T-cell (primary cell): ENCODE measurements at places on chromosomes 6 and 20. TPM values are rescaled to one million over a fixed set of nuclear protein-coding genes. Genes with fewer than 3 reads are reported as not detected.

The VSX1 gene
- not detected for total RNA-seq

The SPACA1 gene
- total RNA-seq, result not detected

The BPI gene
- not detected for total RNA-seq

The KCNK15 gene
- total RNA-seq, result not detected

GRCh38 chr6:111780393-111780792, 92.9 kb downstream of the FYN start:
- DNase-seq, result no peak

DNA sequence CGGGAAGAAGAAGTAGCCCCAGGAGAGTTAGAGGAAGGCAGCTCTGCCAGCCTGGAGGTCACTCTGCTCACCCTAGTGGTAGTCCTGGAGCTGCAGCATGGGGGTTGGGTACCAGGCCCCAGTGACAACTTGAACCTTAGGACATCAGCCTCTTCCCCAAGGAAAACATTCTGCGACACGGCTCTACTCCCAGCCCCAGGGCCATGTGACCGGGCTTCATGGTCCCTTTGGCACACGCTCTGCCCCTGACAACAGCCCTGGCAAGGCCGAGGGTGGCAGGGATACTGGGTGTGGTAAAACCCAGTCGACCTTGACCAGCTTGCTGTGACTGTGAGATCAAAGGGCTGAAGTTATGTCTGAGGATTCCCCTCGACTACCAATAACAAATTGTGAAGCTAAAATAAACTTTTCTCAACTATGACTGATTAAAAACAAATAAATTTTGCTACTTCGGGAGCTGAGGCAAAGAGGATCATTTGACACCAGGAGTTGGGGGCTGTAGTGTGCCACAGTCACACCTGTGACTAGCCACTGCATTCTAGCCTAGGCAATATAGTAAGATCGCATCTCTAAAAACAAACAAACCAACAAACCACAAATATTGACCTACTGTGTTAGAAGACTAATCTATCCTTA, 24.4 kb upstream of the ARID1B start:
- no peak for DNase-seq

GRCh38 chr6:101832371-101832770, 438.9 kb downstream of the GRIK2 start:
- no peak for DNase-seq

DNA sequence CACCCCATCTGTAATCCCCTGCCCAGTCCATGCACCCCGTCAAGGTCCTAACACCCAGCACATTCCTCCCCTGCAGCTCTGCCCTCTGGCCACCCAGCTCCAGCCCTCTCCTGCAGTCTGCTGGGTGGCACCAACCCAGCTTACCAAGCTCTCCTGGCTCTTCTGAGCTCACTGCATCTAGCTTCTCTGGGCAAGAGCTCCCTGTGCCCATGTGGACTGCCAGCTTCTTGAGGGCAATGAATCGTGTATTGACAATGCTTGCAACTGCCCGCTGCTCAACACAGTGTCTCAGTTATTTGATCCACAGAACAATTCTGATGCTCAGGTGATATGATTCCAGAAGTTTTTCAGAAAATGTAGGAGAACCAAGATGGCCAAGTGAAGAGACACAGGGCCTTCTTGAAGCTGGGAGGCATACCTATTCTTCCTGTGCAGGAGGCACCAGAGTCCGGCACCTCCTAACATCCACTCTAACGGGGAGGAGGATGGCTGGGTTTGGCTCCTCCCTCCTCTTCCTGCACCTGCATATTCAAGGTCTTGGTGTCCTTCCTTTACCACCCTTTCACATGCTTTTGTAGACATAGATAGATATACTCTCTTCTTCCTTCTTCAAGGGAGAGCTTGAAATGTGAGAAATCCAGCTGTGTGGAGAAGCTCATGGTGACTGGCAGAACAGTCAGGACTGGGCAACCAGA, 85.6 kb downstream of the TRERF1 start:
- no peak for DNase-seq

DNA sequence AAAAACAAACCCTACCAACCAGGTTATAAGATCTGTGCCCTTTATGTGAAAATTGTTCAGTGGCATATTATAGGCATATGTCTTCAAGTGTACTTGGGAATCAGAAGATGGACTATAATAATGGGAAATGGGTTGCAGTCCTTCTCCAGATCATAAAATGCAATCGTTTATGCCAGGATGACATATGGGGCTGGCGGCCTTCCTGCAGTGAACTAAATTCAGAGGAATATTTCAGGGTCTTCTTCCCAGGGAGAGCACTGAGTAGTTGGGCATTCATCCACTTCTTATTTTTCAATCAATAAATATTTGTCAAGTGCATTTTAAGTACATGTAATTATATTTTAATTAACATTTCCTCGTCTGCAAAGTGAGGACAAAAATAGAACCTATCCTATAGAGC, 176.2 kb upstream of the CNR1 start:
- no peak for DNase-seq

DNA sequence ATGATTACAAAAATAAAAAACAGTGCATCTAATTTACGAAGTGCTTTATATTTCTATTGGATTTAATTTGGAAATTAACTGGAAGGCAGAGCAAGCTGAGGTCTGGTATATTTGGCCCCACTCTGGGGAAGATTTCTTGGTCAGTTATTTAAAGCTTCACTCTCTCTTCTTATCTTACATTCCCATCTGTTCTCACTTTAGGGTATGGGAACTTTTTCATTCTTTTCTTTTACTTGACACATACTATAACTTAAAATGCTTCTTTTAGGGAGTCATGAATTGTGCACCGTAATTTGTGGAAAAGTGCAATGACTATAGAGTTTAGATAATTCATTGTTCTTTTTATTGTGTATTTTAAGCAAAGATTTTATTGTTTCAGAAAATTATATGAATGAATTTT, 170.4 kb downstream of the BCKDHB start:
- DNase-seq, result no peak

- no peak for DNase-seq
These were observed 22.5 kb downstream of the BRPF3 start for GRCh38 chr6:36219081-36219480.

DNA sequence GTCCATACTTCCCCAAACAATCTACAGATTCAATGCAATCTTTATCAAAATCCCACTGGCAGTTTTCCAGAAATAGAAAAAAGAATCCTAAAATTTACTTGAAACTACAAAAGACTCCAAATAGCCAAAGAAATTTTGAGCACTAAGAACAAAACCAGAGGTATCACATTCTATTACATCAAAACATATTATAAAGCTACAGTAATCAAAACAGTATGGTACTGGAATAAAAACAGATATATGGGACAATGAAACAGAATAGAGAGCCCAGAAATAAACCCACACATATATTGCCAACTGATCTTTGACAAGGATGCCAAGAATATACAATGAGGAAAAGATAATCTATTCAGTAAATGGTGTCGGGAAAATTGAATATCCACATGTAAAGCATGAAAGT, 46.0 kb upstream of the FBXO30 start:
- DNase-seq, result no peak

GRCh38 chr6:57262901-57263694, 41.0 kb upstream of the RAB23 start:
- DNase-seq, result no peak

- DNase-seq, result no peak
These were observed 14.3 kb downstream of the ID4 start for GRCh38 chr6:19851241-19852089.

DNA sequence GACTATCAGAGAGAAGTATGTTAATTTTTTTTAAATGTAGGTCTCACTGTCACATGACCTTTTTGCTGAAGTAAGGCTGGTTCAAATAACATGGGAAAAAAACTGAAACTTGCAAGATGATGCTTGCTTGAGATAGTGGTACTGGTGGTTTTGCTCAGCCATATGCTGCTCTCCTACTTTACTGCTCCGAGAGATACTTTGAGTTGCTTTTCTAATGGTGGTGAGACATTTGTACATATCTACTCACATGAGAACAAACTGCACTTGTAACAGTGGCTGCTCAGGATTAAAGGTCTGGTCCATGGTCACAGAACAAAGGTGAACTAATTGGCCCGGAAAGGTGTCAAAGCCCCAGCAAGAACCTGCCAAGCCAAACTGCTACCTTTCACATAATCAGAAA, 106.2 kb upstream of the BEND3 start:
- DNase-seq, result no peak

GRCh38 chr20:10488534-10488933, 53.4 kb downstream of the SLX4IP start:
- no peak for DNase-seq

DNA sequence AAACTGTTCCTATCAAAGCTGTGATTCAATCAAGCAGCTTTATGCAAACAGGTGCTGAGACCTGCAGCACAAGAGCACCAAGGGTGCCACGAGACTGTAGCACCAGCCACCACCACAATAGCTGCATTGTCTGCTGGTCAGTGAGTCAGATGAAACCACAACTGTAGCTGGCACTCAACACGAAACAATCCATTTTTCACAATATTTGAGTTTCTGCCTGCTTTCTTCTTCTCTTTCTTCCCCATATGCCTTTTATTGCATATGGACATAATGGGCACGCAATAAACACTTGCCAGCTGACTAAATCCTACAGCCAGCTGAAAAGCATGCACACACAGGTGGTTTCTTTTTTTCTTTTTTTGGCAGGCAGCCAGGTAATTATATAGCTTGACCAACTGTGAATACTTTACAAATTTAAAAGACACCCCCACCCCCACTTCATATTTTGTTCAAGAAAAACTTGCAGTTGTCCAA, 16.6 kb downstream of the SLC2A12 start:
- DNase-seq, result no peak

- no peak for DNase-seq
These were observed 269.3 kb downstream of the DLL1 start for GRCh38 chr6:170021579-170021978.

- DNase-seq, result no peak
These were observed 442.1 kb downstream of the BCKDHB start for GRCh38 chr6:80548532-80548931.

DNA sequence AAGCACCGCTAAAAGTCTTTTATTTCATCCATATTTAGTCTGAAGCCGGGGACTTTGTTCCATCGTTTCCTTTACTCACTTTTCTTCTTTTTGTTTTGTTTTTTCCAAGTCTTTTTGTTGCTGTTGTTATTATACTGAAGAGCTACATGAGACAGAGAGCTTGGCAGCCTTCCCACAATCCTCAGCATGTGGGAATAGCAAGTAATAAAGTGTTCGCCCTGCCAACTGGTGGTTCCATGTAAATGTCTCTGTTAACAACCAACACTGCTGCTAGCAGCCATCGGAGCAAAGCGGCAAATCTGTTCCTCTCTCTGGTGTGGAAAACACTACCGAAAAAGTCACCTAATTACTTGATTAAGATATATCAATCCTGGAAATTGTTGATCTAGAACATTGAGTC, 437.8 kb upstream of the ID4 start:
- DNase-seq, result no peak

DNA sequence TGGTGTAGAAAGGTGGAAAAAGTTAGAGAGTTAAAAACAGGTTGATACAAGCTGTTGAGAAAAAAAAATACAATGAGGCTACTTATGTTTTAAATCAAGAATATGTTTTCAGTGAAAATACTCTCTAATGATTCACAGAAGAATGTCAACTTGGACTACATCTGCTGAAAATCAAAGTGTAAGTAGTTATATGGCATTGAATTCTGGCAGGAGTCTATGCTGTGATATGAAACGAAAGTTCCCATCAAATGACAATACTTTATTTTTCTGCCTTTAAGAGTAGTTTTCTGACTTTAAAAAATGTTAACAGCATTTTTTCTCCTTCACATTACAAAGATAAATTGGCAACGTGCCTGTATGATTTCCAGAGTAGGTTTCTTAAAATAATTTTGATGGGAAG, 158.3 kb downstream of the EYA4 start:
- DNase-seq, result no peak
